ENCODE measurements at places on chromosomes 2 and 18. TPM values are rescaled to one million over a fixed set of nuclear protein-coding genes. Genes with fewer than 3 reads are reported as not detected.

GRCh38 chr2:85175369-85176299 is 42.4 kb downstream of the TCF7L1 start:
- peak; percentile 89 for DNase-seq

- DNase-seq = no peak
These were observed 525 bp upstream of the MAL start for GRCh38 chr2:95024960-95025405.

DNA sequence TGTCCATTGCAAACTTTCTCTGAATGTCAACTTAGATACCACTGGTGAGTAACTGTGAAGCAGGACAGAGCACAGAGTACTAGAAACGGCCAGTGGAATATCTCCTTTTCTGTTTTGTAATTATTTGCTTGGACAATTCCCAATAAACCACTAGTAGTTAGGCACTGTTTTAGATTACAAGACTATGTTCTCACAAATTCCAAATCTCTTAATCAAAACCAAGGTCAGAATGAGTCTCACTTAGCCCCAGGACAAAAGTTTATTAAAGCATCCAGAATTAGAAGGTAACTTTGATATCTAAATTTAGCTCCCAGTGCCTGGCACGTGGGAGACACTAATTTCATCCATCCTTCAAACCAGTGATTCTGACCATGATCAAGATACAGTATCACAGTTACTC is 89.0 kb downstream of the ZNF521 start:
- DNase-seq = no peak

Gene B3GNT7
- total RNA-seq = 4.4 TPM

- no peak for DNase-seq
These were observed 32.3 kb downstream of the PLB1 start for GRCh38 chr2:28528206-28528605.

Gene SH3BP4
- total RNA-seq = 20.2 TPM

GRCh38 chr2:176081837-176082524 is 1.8 kb downstream of the EVX2 start:
- DNase-seq = no peak

Gene ALPG
- not detected for total RNA-seq
